ENCODE measurements at places on chromosomes 2 and 18.

DNA sequence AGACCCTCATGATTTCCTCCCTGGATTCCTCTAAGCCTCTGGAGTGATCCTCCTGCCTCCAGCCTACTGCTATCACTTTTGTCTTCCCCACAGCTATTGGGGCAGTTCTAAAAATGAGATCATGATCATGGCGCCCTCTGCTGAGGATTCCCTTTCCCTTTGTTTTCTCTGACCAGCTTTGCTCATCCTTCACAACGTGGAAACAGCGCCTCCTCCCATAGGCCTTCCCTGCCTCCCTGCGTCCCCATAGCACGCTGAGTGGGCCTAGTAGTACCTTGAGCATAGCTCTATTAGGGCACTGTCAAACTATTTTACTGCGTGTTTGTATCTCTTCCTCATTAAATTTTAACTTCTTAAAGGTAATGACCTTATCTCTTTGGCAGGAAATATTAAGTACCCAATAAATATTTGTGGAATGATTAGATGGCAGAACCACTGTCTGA is 207.0 kb upstream of the FANCL start:
- DNase-seq: peak; percentile 88

GRCh38 chr2:30765191-30765590 is 42.1 kb downstream of the CAPN13 start:
- DNase-seq: no peak

- DNase-seq: no peak
Measured at GRCh38 chr2:10921525-10921924, 9.8 kb downstream of the KCNF1 start.

DNA sequence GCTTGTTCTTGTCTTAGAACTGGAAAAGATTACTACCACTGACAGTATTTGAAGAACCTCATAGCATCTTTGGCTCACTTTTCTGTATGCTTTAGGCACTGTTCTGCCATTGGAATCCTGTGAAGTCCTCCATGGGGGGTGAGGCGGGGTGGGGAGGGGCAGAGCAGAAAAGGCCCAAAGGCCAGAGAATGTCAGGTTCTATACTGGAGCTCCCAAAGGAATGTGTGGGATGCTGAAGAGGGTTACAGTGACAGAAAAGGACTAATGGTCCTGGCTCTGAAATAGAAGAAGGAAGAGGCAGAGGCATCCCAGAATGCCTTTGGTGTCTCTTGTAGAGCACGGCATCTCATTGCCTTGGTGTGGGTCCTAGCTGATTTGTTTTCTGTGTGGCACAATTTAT is 141.9 kb downstream of the HAUS1 start:
- no peak for DNase-seq

GRCh38 chr2:128315122-128315828 is 3.4 kb downstream of the HS6ST1 start:
- DNase-seq: no peak

- DNase-seq: no peak
Measured at GRCh38 chr2:44813658-44814057, 127.8 kb upstream of the SIX3 start.

DNA sequence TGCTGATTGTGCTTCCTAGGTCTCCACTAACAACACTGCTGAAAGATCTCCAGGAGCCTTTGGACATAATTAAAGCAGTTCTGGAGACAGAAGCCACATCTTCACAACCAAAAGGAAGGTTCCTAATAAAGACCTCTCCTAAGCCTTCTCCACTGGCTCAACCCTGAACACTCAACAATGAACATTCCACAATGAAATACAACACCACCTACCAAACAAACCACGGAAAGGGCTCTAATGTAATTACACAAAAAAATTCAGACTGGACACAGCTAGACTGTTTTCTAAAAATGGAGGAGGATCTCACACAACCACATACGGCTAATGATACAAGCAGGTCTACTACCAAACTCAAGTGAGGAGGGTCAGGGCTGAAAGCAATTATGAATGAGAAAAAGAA is 43.6 kb downstream of the NOL10 start:
- DNase-seq: no peak

GRCh38 chr2:55114597-55114996 is 64.3 kb upstream of the RTN4 start:
- DNase-seq: no peak

DNA sequence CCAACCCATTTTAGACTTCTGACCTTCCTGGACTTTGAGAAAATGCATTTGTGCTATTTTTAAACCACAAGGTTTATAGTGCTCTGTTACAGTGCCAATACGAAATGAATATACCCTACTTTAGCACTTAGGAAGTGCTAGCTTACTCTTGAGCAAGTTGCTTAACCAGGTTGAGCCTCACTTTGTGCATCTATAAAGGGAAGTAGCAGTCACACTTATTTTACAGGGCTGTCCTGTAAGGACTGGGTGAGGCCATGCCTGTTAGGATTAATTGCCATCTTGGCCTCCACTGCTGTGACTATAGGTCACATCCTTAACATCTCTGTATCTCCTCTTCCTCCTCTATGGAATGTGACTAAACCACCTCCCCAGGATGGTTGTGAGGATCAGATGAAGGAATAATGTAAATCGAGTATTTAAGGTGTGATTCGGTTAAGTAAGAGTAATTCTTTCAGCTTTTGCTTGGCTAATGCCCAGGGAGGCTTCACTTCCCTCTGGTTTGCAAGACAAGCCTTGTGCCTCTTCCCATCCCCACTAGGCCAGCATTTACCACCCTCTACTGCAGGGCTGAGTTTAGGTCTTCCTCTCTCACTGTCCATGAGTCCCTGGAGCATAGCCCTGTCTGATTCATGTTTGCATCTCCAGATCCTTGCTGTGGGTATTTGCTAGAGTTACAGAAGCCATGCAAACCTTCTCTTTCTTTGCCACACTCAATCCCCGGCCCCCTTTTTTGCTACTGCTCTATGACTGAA is 341.2 kb downstream of the ZNF521 start:
- DNase-seq: no peak

- no peak for DNase-seq
Measured at GRCh38 chr2:176018708-176019107, 16.6 kb upstream of the LNPK start.

GRCh38 chr2:7672027-7672684 is 754.9 kb downstream of the RNF144A start:
- no peak for DNase-seq

DNA sequence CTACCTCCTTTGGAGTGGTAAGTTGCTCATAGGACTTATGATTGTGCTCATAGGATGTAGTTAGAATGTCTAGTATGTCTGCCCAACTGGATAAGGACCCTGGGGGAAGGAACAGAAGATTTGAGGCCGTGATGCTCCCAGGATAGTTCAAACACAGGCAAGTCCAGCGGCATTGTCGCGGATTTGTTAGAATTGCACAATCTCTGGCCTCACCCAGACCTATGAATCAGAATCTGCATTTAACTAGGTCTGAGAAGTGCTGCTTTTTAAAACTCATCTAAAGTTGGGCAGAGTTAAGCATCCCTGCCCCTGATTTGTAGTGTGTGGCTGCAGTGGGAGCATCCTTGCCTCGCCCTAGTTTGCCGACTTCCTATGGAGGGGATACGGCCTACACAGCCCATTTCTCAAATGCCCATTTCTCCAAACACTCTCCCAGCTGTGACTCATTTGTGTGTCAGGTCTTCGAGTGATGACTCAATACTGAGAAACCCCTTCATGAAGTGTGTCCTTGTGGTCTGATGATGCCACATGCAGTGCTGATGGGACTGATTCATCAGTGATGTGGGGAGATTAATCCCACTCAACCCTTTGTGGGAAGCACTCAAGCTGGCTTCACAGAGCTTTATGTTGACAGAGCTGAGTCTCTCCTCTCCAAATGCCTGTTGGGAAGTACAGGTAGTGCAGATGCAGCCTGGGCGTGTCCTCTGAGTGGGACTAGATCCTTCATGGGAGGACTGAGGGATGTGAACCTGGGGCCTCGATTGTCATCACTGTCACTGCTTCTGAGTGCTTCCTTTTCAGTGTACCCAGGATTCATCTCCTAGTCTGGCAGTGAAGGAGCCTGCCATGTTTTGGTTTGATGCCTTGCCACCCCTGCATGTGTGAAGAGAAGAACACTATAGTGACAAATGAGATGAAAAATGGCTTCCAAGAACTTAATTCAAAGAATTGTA is 18.7 kb downstream of the SMIM21 start:
- peak; percentile 20 for DNase-seq

DNA sequence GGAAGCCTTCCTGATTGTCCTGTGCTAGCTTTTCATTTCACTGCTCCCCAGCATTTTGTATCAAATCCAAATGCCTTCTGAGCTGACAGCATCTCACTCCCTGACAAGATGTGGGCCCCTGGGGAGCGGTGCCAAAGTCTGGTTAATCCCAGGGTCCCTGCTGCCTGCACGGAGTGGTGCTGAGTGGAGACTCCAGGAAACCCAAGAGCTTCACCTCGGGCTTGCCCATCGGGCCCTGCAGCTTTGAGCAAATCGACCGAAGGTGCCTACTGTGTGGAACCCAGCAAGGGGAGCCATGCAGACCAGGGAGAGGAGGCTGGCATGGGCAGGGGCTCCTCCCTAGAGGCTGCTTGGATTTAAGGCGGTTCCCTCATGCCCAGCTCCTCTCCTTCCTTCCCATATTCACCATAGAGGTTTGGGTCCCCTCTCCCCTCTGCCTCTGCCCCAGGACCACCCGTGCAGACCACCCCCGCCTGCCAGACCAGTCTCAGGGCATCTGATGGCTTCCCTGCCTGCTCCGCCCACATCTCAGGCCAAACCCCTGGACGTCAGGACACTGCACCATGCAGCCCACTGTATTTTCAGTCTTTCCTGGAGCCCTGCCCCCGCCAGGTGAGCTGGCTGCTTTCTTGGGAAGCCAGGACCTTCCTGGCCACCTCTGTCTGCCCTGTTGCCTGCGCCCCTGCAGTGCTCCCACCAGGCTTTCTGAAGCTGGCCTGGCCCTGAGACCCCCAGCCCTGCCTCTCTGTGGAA is 37.8 kb downstream of the RRM2 start:
- DNase-seq: no peak

- DNase-seq: peak; percentile 47
Measured at GRCh38 chr2:2850859-2851258, 519.8 kb upstream of the MYT1L start.

- DNase-seq: peak; percentile 4
Measured at GRCh38 chr2:43217228-43218154, 8.9 kb downstream of the ZFP36L2 start.

DNA sequence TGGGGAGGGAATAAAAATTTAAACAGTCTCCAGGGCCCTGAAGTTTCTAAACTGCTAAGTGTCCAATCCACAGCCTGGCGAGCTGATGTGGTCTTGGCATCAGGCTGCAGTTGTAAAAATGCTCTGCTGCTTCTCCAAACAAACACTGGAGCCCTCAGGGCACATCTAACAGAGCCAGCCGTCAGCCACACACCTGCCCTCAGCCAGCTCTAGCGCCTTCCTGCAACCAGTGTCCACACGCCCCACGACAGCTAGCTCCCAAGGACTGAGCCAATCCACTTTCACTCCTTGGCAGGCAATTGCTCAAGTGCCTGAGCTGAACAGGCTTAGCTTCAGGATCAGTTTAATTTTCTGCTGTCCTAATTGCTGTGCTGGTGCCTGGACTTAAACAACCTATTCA is 446.4 kb upstream of the RAB12 start:
- peak; percentile 59 for DNase-seq

DNA sequence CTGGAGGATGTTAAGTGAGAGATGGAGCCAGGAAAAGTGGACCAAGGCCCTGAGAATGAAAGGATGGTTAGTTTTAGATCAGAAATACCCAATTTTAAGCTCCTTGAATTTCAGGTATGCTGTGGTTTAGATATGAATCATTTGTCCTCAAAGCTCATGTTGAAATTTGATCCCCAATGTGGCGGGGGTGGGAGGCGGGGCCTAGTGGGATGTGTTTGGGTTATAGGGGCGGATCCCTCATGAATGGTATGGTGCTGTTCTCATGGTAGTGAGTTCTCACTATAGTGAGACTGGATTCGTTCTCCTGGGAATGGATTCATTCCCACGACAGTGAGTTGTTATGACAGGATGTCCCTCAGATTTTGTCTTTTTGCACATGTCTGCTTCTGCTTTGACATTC is 11.4 kb downstream of the MYO5B start:
- DNase-seq: no peak

DNA sequence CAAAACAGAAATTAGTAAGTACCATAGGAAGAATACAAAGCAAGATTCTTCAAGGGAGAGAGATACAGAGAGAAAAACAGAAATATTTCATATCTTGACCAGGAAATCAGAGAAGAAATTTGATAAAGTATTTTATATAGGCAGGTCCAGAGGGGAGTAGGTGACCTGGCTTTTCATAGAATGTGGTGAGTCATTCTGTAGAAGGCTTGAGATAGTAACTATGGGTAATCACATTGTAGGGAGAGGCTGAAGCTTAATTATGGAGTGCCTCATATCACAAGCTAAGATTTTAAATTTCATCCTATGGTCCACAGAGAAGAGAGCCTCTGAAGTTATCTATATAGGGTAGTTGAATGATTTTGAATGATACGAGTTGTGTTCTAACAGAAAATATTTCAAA is 195.0 kb upstream of the CYRIA start:
- no peak for DNase-seq

DNA sequence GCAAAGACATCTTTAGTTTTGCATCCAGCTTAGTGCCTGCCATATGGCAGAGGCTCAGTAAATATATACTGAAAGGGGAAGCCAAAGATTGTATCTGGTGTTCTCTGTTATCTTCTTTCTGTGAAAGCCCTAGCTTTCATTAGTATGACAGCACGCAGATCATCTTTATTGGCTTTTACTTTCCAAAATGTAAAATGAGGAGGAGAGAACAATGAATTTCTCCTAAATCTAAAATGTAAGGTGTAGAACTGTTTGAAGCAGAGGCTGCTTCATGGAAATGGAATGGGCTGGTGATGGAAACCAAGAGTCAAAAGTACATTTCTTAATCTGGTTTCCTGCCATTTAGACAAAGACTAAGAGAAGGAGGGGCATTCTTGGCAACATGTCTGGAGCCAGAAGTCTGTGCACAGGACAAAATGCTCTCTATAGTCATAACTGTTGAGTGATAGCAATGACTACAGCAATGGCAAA is 1029.9 kb upstream of the PIK3C3 start:
- DNase-seq: no peak

DNA sequence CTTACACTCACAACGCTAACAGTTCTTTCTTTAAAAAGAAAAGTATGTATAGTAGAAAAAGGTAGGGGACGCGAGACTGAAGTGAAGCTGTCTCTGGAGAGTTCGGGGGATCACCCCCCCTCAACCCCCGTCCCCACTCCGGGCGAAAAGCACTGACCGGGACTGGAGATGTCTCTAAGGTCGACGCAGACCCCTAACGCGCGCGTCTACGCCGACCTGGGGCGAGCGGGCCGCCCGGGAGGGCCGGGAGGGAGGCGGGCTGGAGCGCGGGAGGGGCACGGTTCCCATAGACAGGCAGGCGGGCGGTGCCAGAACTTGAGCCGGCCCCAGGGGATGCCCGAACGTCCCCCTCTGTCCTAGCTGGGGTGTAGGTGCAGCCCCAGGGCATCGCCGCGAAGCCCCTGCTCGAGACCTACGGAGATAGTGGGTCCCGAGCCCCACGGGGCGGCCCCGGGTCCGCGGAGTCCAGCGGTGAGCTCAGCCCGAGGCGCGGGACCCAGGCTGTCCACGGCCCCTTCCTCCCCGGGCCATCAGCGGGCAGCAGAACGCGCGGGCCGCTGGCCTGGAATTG is 82.2 kb downstream of the CHRNA1 start:
- no peak for DNase-seq
